ENCODE measurements at places on chromosomes 11 and 22.
A peak's percentile ranks its signal among the peaks of the same experiment; 100 is the strongest.

- DNase-seq = no peak
Measured at GRCh38 chr11:69467196-69467595, 14.3 kb upstream of the LINC01488 start.

DNA sequence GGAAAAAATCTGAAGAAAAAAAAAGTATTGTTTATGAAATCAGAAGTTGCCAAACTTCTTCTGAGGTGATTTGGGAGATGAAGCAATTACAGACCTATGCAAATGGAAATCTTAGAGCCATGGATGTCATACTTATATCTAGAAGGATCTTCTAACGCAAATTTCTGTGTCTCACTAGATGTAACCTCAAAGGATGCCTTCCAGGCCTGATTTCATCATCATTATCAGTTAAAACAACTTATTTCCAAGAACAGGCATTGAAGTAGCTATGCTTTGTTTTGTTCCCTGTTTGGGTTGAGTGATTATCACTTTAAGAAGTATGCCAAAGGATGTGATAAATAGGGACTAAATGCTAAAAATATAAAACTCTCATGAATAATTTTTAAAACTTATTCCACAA is 43.9 kb upstream of the ANGPTL5 start:
- no peak for DNase-seq

- no peak for DNase-seq
Measured at GRCh38 chr11:29019960-29020683, 911.9 kb downstream of the METTL15 start.

DNA sequence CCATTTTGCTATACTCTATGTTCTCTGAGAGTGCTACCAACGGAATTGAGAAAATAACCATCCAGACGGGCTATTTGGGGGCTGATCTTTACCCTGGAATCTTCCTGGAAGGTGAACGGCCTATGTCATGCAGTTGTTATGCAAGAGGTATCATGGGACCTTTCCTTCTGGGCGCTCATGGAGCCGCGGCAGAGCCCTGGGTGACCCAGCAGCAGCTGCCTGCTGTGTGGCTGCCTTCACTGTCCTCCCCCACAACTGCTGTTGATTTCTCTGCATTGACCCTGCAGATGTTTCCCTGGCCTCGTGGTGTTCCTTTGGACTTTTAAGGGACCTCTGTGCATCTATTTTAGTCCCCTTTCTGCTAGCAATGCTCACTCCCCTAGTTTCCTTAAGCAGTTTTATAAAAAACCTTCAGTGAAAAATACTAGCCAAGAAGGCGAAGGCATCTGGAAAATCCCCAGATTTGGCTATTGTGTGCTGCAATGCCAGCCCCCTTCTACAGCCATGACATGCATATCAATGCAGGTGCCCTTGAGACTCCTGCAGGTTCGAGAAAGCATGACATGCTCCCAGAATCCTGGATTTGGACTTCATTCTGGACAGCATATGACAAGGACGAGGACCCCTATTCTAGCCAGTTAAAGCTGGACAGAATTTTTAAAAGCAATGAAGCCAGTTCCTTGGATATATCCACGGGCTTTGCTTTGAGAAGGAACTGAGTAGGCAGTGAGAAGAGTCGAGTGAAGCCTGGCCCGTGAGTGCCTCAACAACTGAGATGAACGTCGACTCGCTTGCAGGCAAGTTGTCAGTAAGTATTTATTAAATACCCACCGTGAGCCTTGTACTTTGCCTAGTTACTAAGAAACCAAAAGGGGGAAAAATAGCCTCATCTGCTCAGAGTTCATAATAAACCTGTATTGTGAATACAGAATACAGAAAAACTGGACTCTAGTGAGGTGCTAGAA is at the start of gene SLC25A18:
Gene SLC25A18, plus strand, starts transcription at position 593 of the 965 bp plus-strand sequence. CDS start 16,447 bp downstream, outside the sequence.
- no peak for DNase-seq

DNA sequence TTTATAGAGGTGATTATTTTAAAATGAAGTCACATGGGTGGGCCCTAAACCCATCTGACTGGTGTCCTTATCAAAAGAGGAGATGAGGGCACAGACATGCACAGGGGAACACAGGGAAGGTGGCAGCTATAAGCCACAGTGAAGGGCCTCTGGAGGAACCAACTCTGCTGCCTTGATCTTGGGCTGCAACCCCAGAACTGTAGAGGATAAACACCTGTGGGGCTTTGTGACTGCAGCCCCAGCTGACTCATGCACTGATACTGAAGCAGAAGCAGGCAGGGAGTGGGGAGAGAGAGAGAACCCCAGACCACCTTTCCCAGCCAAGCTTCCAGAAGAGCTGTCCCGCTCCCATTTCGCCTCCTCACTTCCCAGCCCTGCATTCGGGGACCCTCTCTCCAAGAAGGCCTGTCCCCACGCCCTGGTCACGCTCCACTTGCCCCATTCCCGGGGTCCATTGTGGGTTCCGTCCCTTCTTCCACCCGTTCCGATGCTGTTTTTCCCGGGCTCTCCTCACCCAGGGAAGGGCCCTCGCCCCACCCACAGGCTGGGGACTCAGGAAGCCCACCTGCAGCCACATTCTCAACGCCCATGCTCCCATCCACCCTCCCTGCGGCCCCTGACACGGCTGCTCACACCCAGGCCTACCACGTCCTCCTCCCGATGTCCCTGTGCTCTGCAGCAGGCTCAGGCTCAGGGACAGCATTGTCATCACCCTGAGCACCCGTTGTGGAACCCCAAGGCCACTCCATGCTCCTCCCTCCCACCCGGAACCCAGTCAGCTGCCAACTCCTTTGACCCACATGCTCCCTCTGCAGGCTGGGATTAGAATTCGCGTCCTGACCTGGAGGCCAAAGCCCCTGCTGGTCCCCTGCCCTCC is 90.8 kb upstream of the SHANK2 start:
- peak; percentile 74 for DNase-seq

- DNase-seq = no peak
Measured at GRCh38 chr11:96062134-96062533, 138.2 kb upstream of the MTMR2 start.

DNA sequence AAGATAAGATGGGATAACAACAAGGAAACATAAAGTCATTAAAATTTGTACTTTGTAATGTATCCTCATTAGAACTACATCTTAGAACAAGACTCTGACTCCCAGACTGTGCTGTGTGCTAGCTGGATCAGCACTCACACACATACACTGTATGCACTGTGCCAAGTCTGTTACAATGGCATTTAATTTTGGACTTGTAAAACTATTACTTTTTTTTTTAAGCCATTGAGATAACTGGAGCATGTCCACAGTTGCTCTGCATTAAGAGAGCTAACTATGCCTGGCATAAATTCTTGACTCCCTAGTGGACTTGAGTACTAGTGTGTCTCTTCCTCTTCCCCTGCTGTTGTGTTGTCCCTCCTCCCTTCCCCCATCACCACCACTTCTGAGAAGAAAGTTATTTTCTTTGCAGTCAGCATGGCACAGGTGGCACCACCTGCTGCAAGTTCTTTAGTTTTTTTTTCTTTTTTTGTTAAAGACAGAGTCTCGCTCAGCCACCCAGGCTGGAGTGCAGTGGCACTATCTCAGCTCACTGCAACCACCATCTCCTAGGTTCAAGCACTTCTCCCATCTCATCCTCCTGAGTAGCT is 268.6 kb downstream of the TMEM135 start:
- DNase-seq = no peak

DNA sequence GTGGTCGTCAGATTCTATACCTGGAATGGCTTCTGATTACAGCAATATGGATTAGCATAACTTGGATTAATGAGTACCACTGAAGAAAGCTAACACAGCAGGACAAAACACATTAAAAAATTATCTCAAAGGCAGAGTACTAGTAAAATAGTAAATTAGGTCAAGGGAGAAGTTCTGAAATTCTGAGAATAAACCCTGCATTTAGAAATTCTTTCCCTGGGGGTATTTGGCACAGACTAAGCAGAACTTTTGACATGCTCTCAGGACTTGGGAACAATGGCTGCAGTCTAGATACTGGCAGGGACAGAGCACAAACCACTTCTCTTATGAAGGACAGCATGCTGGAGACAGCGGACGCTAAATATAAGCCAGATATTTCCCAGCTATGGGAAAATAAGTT is 85.6 kb upstream of the GRIA4 start:
- no peak for DNase-seq

DNA sequence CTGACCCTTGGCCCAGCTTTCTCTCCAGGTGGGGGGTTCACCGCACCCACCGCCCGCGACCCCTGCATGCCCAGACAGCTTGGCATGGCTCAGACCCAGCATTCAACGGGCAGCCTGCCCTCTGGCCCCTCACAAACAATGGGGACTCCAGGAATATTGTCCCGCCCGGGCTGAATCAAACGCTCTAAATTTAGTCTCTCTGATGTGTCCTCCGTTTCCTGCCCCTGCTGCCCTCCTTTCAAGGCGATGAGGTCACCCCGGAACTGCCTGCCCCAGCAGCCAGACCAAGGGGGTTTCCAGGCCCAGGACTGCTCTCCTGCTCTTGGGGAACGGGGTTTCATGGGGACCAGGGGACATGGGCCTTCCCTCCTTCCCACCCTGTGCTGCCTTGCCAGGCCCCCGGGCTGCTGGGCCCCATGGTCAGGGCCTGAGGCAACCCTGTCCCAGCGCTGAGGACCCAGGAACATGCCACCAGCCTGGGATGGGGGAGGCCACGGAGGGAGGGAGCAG is 10.1 kb upstream of the PDGFB start:
- no peak for DNase-seq

GRCh38 chr22:26389125-26389524 is 39.9 kb upstream of the ASPHD2 start:
- DNase-seq = no peak

GRCh38 chr22:35775339-35775738 is 57.7 kb downstream of the APOL5 start:
- no peak for DNase-seq

GRCh38 chr11:134266440-134266839 is 9.7 kb upstream of the GLB1L3 start:
- no peak for DNase-seq

DNA sequence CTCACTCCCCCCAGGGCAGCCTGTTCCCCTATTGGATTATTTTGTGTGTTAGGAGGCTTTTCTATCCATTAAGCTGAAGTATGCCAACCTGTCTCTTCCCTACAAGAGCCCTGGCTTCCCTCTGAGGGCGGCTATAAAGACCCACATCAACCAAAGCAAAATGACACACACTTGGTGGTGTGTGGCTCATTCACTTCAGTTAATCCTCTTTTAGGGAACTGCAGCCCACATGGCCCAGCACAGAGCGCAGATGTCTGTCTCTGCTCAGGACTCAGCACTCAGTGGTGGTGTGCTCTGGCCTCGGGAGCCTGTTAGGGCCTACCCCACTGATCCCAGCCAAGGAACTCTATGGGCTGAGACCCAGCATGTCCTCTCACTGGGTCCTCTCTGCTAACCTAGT is 32.2 kb upstream of the LRRC10B start:
- no peak for DNase-seq

- DNase-seq = peak; percentile 42
Measured at GRCh38 chr22:32103658-32104315, 55.3 kb downstream of the C22orf42 start.

DNA sequence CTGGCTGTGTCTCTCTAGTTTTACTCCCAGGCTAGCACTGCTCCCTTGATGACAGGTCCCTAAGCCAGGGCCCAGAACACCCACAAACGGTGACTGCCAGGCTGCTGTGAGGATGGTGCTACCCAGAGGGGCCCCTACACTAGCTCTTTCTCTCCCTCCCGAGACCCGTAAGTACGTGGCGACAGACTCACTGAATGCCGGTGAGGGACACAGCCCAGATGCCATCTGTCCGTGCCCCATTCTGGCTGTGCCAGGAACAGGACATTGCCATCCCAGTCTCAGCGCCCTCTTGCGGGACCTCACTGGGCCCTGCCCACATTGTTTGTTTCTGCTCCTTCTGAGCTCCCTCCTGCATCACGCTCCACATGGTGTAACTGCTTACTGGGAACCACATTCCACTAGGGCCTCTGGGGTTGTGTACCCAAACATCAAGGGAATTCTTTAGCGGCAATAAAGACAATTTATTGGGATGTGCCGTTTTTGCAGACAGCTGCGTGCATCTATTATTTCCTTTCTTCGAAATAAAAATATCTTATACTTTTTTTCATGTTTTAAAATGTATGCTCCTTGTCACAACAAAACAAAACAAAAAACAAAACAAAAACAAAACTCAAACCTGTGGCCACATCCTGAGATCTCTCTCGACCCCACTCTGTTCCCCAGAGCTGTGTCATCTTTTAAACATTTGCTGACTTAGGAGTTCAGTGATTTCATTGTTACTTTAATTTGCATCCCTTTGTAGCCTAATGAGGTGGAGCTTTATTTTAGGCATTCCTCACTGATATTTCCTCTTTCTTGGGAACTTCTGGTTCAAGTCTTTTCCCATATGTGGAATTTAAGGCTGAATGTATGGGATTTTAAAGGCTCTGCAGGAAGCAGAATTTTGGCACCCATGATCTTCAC is 4.4 kb upstream of the TPCN2 start:
- DNase-seq = peak; percentile 77

DNA sequence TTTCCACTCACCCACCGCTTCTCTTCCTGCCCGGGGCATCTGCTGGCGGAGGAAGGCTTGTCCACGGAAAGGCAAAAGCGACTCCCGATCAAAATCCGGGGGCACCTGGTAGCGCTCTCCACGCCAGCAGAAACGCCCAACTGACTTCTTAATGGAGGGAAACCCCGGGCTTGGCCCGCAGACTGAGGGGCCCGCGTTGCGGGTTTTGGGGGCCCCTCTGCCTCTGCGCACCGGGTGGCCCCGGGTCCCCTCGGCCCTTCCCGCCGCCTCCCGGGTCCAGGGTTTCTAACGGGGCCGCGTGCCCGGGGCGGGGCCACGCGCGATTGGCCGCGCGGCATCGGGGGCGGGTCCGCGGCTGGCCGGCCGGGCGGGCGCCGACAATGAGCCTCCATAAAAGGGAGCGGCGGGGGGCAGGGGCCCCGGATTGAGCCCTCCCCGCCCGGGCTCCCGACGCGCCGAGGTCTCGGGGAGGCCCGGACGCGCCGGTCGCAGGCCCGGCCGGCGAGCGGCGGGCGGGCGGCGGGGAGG is at the start of gene SPINDOC:
Gene SPINDOC, plus strand, starts transcription at position 422 of the 528 bp plus-strand sequence. CDS start 231 bp downstream, outside the sequence.
- DNase-seq = peak; percentile 98

GRCh38 chr22:38272373-38273134 is at the start of gene TMEM184B:
TMEM184B (minus strand) TSS chr22:38273010; CDS start chr22:38247961, 25,049 bp downstream.
- peak; percentile 94 for DNase-seq

GRCh38 chr11:808427-809286 is 1.1 kb upstream of the RPLP2 start:
- DNase-seq = peak; percentile 88

DNA sequence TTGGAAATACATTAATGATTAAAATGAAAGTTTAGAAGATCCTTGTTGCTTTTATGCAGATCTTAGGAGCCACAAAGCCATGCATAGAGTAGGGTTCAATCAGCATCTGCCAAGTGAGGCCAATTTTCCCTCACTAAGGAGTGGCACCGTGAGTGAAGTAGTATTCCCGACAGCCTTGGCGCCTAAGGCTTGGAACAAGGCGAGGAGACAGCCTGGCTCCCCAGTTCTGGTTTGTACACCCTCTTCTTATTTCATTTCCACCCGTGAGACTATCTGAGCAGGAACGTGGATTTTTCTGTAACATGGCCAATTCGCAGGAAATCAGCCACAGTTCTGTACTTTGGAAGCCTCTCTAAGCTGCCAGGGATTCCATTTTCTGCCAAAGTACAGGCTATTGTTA is 22.6 kb downstream of the FADS2 start:
- no peak for DNase-seq

- DNase-seq = peak; percentile 42
Measured at GRCh38 chr22:28348613-28349609, 330.7 kb downstream of the TTC28 start.
